ENCODE measurements at places on chromosomes 13 and 19.

- no peak for DNase-seq
Observed at GRCh38 chr19:51119101-51119500, 5.6 kb upstream of the SIGLEC9 start.

DNA sequence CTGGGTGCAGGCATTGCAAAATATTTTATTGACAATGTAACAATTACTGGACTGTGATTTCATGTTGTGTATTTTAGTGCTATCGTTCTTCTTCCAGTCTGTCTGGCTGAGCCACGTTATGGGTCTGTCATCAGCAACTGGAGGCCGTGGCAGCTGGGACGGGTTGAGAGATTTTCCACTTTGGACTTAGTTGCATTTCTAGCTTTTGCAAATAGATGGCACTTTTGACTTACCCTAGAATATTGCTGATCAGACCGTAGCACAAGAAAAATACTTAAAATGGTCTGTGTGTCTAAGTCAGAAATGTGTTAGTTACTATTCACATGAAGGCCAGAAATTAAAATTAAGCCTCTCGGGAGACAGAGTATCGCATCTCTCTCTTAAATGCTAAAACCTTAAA is 211.1 kb downstream of the TEX29 start:
- DNase-seq: no peak

GRCh38 chr19:34475026-34475974 is 6.3 kb upstream of the WTIP start:
- DNase-seq: peak; percentile 44

DNA sequence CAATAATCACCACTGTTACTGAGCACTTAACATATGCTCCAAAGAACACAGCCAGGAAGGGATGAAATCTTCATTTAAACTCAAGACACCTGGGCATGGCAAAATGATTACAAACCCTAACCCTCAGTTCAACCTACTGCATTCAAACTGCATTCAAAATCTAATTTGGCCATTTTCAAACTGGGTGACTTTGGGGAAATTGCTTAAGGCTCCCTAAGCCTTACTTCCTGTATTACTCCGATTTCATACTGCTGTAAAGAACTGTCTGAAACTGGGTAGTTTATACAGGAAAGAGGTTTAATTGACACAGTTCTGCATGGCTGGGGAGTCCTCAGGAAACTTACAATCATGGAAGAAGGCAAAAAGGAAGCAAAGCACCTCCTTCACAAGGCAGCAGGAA is 50.4 kb downstream of the CBY2 start:
- no peak for DNase-seq

- DNase-seq: no peak
Observed at GRCh38 chr13:33494596-33495204, 209.1 kb upstream of the STARD13 start.

DNA sequence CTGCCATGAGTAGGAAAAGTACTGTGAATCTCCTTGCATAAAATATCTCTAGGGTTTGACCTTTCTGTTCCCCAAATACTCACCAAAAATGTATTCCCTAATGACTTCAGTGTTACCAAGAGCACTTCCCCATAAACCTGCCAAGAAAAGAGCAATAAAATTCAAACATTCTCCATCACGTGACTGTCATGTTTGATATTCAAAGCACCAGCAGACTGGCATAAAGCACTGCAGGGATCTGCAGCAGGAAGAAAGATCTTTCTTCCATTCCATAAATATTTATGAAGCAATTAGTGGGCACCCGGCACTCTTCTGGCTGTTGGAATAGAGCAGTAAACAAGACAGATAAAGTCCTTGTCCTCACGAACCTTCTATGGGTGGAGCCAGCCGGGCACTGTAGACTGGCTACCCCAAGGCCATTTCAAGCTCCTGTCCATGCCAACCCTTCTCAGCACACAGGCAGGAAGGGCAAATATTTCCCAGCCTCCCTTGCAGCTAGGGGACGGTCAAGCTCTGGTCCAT is 20.3 kb downstream of the PLA2G4C start:
- no peak for DNase-seq

DNA sequence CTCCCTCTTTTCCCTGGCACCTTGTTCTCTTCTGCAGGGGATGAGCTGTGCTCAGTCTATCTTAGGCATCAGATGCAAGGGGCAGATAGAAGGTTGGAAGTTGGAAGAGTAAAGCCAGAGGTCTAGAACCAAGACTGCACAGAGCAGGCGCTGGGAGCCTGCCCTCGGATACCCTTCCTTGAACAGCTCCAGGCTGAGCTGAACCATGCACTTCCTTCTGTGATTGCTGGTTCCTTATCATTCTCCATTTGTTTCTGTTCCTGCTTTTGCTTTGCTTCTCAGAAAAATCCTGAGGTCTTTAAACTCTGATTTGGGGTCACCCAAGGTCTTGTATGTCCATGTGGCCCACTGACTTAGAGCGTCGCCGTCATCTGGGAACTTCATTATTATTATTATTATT is 36.3 kb downstream of the ARHGEF18 start:
- DNase-seq: no peak

DNA sequence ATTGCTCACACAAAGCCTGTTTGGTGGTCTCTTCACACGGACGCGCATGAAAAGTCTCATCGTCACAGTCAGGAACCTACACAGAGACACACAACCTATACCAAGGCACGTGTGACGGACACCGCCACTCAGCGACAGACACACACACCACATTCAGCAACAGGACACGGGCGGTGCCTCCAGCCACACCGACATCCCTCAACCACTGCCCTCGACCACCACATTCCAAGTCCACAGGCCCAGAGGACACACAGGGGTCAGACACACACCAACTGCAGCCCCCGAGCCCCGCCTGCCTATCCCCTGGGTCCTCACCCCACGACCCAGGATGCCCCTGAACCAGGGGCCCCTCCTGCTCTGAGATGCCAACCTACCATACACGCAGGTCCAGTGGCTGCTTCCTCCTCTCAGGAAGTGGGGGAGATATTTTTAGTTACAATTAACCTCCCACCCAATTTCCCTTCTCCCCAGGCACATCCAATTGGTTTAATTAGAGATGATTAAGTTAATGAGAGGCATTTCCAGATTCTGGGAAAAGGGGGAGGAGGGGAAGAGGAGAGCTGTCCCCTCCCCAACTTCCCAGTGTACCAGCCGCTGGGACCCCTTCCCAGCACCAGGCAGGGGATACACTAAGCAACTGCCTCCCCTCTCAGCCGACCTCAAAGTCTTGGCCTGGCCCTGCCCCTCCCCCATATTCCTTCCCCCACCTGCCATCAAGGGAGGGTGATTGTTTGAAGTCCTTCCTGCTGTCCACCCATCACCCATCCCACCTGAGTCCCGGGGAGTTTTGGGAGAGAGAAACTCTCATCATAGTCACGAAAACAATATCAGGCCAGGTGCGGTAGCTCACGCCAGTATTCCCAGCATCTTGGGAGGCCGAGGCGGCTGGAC is 20.4 kb downstream of the MEIS3 start:
- no peak for DNase-seq

GRCh38 chr19:31214086-31214485 is 135.2 kb downstream of the TSHZ3 start:
- peak; percentile 83 for DNase-seq

DNA sequence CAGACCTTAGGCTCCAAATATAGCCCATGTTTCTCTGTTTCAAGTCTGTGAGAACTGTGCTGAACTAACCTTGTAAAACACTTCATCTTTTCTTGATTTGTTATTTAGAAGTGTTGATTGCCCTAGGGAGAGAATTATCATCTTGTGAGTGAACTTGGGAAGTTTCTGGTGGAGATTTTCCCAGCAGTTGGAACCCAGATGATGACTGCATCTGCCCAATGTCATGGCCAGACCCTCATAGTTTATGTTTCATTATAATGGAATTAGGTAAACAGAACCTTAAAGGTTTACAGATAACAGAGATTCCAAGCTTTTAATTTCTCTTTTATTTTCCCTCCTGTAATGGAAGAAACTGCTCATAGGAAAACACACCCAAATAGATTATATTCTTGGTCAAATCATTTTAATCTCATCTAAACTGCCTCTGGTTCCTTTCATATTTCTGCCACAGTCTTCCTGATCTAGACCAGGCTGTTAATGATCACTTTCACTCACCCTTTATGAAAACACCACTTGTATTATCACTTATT is 569.1 kb downstream of the KCTD12 start:
- DNase-seq: no peak

DNA sequence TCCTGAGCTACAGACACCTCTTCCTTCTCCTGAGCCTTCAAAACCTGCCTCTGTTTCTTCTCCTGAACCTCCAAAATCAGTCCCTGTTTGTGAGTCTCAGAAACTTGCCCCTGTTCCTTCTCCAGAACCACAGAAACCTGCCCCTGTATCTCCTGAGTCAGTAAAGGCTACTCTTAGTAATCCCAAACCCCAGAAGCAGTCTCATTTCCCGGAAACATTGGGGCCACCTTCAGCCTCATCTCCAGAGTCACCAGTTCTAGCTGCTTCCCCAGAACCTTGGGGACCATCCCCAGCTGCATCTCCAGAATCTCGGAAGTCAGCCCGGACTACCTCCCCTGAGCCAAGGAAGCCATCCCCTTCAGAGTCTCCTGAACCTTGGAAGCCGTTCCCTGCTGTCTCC is 10.0 kb downstream of the CHAMP1 start:
- DNase-seq: no peak

DNA sequence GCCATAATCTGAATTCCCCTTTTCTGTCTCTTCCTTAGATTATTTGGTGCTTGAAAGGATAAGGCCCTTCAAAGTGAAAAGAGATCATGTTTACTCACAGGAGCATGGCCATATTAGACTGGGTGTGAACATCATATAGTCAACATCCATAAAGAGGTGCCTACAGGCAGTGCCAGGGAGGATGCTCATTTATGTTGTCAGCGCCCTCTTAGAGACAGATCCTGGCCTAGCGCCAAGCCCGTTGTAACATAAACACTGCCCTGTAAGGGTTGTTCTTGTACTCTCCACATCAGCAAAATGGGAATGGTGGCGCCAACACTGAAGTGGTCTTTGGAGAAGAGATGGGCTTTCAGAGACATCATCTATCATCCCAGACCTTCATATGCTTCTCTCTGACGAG is 16.1 kb downstream of the PCDH8 start:
- DNase-seq: no peak

DNA sequence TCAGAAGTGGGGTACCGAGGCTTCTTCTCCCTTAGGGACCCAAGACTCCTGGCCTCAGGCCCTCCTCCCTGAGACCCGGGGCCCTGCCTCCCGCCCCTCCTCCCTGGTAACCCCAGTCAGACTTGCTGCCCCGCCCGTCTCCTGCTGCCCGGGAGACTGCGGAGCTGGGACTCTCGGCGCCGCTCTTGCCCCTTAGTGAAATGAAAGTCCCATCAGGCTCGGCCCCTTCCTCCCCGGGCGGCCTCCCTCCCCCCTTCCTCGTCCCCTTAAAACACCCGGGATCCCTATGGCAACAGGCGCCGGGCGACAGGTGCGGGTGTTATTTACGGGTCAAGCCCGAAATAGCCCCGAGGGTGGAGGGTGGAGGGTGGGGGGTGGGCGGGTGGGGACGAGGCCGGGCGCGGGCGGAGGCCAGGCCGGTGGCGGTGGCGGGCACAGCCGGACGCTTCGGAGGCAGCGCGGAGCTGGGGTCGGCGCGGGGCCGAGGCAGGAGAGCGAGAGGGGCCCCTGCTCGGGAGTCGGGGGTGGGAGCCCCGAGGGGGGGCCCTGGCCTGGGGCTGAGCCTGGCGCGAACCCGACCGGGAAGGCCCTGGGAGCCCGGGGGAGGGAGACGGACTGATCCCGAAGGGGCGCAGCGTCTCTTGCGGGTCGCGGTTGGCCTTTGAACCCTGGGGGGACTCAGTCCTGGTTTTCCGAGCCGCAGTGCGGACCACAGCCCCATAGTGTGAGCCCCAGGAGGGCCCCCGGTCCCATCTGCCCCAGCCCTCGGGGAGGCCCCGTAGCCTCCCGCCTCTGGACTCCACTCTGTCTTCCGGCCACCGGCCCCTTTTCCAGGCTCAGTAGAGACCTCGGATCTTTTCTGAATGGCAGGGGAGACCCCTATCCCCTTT is at the start of gene CACNG6:
CACNG6 (plus strand) TSS at position 414 of the 890 bp plus-strand sequence. CDS start 1,241 bp downstream, outside the sequence.
- DNase-seq: no peak
